ENCODE measurements at places on chromosomes 6 and 20. TPM values are rescaled to one million over a fixed set of nuclear protein-coding genes. Genes with fewer than 3 reads are reported as not detected.
A peak's percentile ranks its signal among the peaks of the same experiment; 100 is the strongest.

C20orf144 gene
- polyA plus RNA-seq, result 0.39 TPM

DSTN gene
- 384 TPM for polyA plus RNA-seq

GRCh38 chr6:13485923-13486562 is 1.4 kb downstream of the GFOD1 start:
- peak; percentile 37 for DNase-seq

CDSN gene
- not detected for polyA plus RNA-seq

LAMA4 gene
- polyA plus RNA-seq, result 219 TPM

DNA sequence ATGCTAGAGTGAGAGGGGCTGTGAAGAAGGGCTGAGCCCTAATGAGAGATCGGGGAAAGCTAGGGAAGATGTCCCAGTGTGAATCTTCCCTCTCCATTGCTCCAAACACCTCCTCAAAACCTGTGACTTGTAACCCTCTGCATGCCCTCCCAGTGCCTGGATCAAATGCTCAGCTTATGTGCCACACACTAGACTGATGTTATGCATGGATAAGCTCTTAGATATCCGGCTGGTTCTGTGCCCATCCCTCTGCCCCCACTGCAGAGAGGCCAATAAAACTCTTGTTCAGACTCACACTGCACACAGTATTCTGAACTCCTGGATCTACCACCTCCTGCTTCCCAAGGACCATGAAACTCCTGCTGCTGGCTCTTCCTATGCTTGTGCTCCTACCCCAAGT is at the start of gene DEFB118:
Gene DEFB118 (plus strand): TSS at position 301 of the 400 bp plus-strand sequence. CDS start 50 bp downstream, at position 351.
- DNase-seq, result no peak

- no peak for DNase-seq
These were observed 50.9 kb downstream of the ILRUN start for GRCh38 chr6:34645627-34646026.

DNA sequence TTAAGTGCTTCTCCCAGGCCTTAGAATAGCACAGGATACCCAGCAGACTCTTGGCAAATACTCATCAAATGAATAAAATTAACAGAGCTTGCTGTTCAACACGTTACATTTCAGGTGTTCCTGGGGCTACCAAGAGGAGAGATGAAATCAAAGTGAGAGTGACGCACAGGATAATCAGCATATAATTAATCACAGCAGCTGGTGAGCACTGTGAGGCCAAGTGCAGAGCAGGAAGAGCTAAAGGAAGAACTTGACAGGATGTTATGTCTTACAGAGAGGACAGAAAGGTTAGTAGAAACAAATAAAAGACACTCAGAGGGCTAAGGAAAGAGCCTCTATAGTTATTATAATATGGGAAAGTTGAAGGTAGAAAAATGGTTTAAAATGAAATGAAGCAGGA is 8.8 kb downstream of the PPIL1 start:
- no peak for DNase-seq

DNA sequence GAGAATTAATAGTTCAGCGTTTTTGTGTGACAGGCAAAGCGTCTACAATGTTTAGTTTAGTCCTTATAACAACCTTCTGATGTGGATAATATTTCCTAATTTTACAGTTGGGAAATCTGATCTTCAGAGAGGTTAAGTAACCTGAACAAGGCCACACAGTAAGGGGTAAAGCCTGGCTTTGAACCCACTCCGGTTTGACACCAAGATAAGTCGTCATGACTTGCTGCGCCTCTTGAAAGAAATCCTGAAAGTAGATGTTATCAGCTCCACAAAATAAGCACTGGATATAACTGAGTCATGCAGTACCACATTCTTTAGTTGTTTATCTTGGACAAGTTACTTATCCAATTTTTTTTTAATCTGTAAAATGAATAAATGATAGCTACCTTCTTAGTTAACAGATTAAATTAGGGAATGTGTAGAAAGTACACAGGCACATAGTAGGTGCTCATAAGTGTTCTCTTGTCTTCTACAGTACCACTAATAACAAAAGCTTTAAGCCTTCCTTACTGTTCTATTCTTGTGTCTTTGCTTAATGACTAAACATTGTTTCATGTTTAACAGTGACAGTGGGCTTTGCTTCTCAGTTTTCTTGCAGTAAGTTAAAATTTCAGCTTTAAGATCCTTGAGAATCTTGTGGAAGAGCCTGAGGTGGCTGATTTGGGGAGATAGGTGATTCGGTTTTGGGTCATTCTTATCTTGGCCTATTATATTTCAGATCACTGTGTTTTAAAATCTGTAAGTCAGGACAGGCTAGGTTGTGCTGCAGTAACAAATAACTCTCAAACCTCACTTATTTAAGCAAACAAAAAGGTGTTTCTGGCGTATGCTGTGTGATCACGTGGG is 2.1 kb downstream of the HIVEP1 start:
- no peak for DNase-seq

CCNC gene
- polyA plus RNA-seq, result 108 TPM

SLC35B3 gene
- 31.1 TPM for polyA plus RNA-seq

MYL9 gene
- polyA plus RNA-seq, result 361 TPM

HEY2 gene
- polyA plus RNA-seq, result 1.3 TPM

DNA sequence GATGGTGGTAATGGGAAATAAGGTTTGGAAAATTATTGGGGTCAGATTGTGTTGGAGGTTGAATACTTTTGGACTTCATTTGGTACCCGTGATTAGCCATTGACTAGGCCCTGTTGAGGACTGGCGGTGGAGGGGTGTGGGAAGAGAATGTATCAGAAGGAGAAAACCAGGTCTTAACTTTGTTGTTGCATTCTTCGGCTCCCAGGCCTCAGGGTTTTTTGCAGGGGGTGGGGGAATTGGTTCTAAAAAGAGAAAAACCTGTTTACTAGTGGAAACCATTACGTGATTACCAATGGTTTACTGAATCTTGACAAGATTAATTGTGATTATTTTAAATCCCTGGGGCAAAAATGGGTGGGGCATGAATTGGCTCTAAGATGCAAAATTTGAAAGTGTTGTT is 85.1 kb downstream of the PHF20 start:
- no peak for DNase-seq

Data from right lung (tissue), 10 donors.